ENCODE measurements at places on chromosomes 1 and 21. TPM values are rescaled to one million over a fixed set of nuclear protein-coding genes. Genes with fewer than 3 reads are reported as not detected.

ADAMTS4 gene
- total RNA-seq: 14.7 TPM

APH1A gene
- 83.1 TPM for total RNA-seq

CCDC27 gene
- total RNA-seq: not detected

PLK3 gene
- total RNA-seq: 21.8 TPM

OR2T3 gene
- not detected for total RNA-seq

SFN gene
- total RNA-seq: 0.20 TPM

FH gene
- 62.6 TPM for total RNA-seq

GPR157 gene
- 4.3 TPM for total RNA-seq

MYBPH gene
- not detected for total RNA-seq

FBXO2 gene
- total RNA-seq: 3.4 TPM

S100A7 gene
- total RNA-seq: not detected

LPGAT1 gene
- total RNA-seq: 41.5 TPM

MTOR gene
- total RNA-seq: 36.8 TPM

FAM177B gene
- not detected for total RNA-seq

FTCD gene
- total RNA-seq: 0.65 TPM

SPRR1A gene
- not detected for total RNA-seq

EDARADD gene
- total RNA-seq: not detected

G0S2 gene
- total RNA-seq: 7.8 TPM

RXRG gene
- total RNA-seq: not detected

HRNR gene
- not detected for total RNA-seq

ANGPTL3 gene
- total RNA-seq: not detected

ANKRD34A gene
- 0.98 TPM for total RNA-seq

C1QTNF12 gene
- total RNA-seq: 2.2 TPM

ILDR2 gene
- 0.13 TPM for total RNA-seq

KCND3 gene
- total RNA-seq: 4.0 TPM

IFI44L gene
- total RNA-seq: 3.8 TPM

PTCH2 gene
- 0.33 TPM for total RNA-seq

APP gene
- total RNA-seq: 940 TPM

KCNE1 gene
- 0.36 TPM for total RNA-seq

TMEM51 gene
- 1.5 TPM for total RNA-seq

KCNJ15 gene
- total RNA-seq: 2.4 TPM

DISP3 gene
- not detected for total RNA-seq

GPR89A gene
- 18.5 TPM for total RNA-seq

OR6N1 gene
- total RNA-seq: not detected

AMY2B gene
- total RNA-seq: 2.7 TPM

C1orf53 gene
- total RNA-seq: 1.4 TPM

IFNLR1 gene
- total RNA-seq: not detected

MSH4 gene
- total RNA-seq: 0.33 TPM

DIP2A gene
- 33.4 TPM for total RNA-seq

GRIK1 gene
- total RNA-seq: not detected

C1orf141 gene
- not detected for total RNA-seq
